ENCODE measurements at places on chromosomes 12 and 14.

DNA sequence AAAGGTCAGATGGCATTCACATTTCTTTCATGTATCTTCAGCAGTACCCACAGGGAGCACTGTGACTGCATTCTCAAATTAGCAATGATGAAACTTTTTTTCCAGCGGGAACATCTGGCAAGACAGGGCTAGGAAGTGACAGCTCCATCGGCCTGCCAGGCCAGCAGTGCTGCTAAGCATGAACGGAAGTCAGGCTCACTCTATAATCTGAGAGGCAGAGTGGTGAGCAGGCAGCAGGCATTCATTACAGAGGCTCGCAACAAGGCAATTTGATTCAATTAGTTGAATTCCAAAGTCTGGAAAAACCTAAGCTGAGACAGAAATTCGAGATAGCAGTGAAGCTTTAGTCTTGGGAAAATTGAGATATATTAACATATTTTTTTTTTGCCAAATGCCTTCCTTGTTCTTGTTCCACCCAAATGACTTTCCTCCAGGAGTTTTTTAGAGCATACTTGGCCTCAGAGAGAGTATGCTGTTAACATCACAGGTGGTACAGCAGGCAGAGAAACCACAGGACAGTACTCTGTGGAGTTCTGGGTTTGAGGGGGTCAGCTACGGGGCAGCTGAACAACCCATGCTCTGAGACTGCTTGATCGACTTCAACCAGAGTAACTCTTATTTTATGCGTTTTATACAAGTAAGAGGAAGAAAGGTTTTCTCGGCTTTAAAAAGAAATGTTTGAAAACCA lies 414.9 kb downstream of the APAF1 start:
- DNase-seq, result peak; percentile 53

DNA sequence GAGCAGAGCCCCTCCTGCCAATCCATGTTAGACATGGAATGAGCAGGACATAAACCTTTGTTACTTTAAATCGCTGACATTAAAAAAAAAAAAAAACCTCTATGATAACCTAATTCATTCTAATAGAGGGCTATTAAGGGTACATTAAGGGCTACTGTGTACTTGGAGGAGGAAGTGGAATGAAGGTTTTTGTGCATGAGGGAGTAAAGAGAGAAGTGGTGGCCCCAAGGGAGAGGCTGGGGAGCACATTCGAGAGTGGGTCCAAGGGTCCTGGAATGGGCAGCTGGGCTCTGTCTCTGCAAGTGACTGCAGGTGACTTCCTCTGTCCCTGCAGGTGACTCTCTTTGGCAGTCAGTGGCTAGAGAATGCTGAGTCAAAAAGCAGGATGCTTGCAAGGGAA lies 32.1 kb upstream of the PTGDR start:
- peak; percentile 3 for DNase-seq

DNA sequence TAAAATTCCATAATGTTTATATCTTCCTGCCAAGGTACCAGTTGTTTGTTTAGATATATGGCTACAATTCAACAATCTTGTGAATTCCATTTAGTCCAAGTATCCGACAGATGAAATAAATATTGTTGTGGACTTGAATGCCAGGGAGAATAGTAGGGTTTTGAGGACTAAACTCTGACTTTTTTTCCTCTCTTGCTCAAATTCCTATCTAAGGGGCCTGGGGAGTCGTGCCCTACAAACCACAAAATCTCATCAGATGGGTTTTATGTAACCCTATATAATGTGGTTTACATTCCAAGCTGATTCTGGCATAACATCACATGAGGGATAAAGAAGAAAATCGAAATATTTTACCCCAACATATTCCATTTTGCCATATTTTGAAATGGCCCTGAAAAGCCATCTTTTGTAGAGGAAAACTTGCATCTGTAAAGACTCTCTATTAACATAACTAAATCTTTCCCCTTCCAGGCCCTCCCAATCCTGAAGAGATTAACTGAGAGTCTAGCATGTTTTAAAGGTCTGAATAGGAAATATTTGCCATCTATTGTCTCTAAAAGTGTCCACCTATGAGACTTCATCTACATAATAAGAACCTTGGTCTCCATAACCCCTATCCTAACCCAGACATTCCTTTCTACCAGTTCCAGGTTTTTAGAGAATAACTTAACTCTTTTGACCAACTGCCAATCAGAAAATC lies 184.7 kb upstream of the KITLG start:
- DNase-seq, result no peak

- no peak for DNase-seq
Measured at GRCh38 chr12:39867631-39868327, 238.1 kb downstream of the SLC2A13 start.

DNA sequence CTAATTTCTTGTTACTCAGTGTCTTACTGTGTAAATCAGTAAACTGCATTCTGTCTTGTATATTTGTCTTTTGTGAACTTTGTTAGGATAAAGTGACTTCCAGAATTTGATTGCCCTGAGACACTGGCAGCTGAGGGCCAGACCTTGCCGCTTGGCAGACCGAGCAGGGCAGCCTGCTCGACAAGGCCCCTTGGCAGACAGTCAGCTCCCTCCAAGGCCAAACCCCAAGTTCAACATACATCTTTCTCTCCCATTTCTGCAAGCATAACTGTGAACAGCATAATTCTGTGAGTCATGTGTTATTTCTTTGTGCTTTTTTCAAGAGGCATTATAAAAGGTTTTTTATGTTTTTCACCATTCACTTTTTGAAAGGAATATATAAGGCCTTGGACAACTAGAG lies 39.2 kb upstream of the BMAL2 start:
- no peak for DNase-seq

DNA sequence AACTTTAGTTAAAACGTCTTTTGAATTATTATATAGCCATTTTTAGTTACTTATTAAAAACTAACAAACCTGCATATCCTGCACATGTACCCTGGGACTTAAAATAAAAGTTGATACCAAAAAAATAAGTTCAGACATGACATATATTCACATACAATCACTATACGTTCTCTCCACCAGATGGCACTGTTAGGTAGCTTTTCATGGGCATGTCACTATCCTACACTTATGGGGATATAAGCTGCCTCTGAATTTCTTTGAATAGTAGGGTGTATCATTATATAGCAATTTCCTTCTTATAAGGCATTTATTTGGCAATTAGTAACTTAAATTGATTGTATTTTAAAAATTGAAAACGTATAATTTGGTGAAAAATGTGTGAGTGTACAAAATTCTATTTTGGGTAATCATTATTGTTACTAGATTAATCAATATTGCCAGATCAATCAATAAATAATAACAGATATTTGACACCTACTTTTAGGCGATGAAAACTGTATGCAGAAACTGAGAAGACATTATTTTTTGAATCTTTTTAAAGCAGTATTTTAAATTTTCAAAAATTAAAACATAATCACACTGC lies 31.8 kb upstream of the OR10A7 start:
- DNase-seq, result peak; percentile 78

GRCh38 chr12:116453631-116454030 lies 105.5 kb upstream of the MAP1LC3B2 start:
- no peak for DNase-seq

DNA sequence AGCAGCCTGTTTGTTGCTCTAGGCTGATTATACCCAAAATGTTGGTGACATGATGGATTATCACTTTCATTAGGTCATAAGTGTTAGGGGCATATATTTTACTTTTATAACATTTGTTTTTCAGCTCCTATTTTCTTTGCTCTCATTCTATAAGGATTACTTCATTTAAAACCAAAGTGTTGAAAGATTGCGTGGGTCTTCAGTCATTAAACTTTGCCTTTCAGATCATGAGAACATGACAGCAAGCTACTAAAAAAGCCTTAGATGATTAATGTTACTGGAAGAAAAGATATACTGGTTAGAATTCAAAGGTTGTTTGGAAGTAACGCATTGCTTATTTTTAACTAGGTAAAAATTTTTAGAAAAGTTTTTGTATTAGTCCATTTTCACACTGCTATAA lies 156.8 kb downstream of the ERC1 start:
- DNase-seq, result no peak

GRCh38 chr14:63524537-63525155 lies 18.5 kb downstream of the PPP2R5E start:
- DNase-seq, result no peak

DNA sequence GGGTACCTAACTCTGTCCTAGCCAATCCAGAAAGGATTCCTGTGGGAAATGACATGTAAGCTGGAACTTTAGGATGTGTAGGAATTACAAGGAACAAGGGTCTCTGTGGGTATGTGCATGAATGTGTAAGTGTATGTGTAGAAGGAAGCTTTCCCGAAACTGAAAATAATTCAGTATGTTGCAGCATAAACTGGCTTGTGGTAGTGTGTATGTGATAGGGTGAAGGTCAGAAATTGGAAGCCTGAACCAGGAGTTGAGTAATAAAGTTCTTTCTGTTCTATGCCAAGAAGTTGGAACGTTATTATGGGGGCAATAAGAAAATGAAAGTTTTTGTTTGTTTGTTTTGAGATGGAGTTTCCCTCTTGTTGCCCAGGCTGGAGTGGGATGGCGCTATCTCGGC lies 323.1 kb upstream of the KITLG start:
- no peak for DNase-seq

- no peak for DNase-seq
Measured at GRCh38 chr12:119694111-119694510, 26.2 kb downstream of the PRKAB1 start.

All from mesendoderm (in vitro differentiated cells).